Activated CD8-positive, alpha-beta memory T cell treated with anti-CD3 and anti-CD28 coated beads for 4 hours (primary cell): ENCODE measurements at places on chromosomes 12 and 14.

DNA sequence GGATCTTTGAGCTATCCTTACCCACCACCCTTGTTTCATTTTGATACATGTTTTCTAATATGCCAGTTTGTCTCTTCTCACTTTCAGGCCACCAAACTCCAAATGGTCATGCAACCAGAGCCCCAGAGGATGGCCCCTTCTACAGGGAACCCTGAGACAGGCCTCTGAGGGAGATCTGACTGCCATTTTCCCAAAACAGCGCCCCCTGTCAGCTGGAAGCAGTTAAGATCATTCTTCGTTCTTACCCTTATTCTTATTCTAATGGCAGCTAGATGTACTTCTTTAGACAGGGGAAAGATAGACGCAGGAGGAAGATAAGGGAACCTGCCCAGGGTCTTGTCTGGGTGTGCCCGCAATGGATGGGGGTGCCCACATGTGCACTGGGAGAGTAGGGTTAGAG lies 38.4 kb downstream of the C12orf56 start:
- DNase-seq: no peak

- DNase-seq: no peak
These were observed 267.9 kb downstream of the TMEM132C start for GRCh38 chr12:128534906-128535305.

DNA sequence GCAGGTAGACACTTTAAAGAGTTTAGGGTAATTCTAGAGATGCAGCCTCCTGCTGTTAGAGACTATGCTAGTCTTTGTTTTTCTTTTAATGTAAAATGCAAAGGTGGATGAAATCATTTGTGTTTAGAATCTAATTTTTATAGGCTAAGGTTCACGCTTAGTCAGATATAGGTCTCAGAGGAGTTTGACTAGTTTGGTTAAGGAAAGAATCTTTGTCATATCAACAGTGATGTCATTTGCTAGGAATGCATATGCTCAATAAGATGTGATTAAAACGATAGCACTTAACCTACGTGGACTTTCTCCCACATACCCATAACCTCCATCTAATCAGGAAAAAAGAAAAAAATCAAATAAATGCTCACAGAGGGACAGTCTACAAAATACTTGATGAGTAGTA lies 859.3 kb upstream of the ATXN7L3B start:
- no peak for DNase-seq

- no peak for DNase-seq
These were observed 52.9 kb downstream of the ANO6 start for GRCh38 chr12:45268672-45269411.

- no peak for DNase-seq
These were observed 3.6 kb downstream of the SLC2A14 start for GRCh38 chr12:7869137-7869536.

DNA sequence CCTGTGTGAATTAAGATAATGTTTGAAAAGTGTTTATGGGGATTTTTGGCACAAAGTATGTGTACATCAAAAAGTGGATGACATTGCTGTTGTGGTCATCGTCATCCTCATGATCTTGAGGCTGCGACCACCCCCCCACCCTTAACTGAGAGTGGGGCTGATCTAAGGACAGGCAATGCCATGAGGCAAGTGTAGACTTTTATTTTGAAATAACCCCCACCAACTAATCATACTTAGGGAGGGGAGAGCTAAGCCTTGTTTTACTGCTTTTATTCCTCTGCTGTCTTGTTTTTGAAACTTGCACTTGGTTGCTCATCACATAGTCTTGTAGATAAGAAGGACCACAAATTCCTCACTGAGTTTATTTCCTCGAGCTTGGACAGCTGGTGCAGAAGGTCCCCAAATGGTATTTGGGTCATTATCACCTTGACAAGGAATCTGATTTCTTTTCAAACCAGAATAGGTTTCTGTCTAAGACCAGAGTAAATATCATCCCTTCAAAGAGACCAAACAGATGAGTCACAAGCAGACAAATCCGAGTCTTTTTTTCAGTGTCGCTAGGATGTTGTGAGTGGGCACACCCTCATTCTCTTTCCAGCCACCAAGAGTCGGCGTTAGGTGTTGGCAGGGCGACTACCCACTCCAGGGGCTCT lies 23.9 kb upstream of the SMOC1 start:
- DNase-seq: no peak

DNA sequence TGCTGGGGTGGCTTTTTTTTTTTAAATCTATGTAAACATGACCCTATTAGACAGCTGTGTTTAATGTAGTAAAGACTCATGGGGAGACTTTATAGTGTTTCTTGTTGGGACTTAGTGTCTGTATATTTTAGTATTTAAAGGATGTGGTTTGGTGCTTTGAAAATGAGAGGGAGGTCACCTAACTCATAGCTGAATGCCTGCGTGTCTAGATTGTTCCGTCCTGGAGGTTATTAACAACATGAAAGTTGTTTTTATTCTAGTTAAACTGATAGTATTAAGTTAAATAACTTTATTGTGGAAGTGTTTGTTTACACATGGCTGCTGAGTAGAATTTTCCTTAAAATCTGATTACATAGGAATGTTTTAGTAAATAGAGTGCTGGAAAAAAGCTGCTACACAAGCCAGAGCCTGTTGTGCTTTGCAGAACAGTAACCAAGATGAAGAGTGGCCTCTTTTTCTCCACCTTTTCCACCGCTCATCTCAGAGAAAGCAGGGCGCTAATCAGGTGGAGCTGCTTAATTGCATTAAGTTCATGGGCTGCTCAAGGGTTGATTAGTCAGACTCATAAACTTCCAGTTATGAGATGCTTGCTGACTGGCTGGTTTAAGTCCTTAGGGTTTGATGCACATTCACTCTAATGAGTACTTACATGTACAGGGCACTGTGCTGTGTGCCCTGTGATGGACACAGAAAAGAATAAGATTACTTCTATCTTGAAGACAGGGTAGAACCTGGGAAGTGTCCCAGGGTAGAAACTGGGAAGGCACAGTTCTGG lies 62.7 kb downstream of the FBXO34 start:
- no peak for DNase-seq

DNA sequence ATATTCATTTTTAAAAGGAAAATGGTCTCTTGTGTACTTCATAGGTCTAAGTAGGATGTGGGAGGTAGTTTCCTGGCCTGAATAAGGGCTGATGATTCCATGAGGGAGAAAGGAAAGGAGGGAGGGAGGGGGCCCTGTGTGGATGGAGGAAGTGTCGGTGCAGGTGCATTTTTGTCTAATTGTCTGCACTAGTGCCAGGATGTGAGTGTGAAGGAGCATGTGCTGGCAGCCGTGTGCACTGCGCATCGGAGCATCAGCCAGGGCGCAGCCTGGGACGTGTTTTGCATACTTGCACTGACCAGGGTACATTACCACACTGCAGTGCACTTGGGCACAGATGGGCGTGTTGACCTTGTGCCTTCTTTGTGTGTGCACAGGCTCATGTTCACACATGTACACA lies 29.2 kb downstream of the SMUG1 start:
- DNase-seq: no peak

GRCh38 chr12:62098132-62098531 lies 162.1 kb upstream of the USP15 start:
- DNase-seq: no peak

GRCh38 chr14:33916663-33917565 lies 34.0 kb downstream of the EGLN3 start:
- DNase-seq: no peak
